ENCODE measurements at places on chromosomes 5 and 9.

- DNase-seq, result no peak
Observed at GRCh38 chr5:87398981-87399614, 13.6 kb downstream of the CCNH start.

DNA sequence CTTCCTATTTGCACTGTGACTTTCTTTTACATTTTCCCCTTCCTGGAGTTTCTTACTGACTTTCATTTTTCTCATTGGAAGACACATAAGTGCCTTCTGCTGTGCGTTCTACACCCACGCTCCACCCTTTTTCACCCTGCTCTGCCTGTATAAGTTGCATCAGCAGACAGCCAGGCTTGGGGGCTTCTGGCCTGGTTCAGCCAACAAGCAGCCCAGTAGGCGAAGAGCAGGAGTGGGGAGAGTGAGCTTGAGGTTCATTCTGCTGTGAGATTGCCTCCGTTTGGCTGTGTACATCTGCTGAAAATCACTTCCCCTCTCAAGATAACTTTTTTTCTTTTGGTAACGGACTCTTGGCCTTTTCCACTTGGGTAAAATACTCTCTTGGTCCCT lies 38.4 kb downstream of the RASGRF2 start:
- DNase-seq, result no peak

- no peak for DNase-seq
Observed at GRCh38 chr5:59766427-59767210, 126.9 kb downstream of the PDE4D start.

DNA sequence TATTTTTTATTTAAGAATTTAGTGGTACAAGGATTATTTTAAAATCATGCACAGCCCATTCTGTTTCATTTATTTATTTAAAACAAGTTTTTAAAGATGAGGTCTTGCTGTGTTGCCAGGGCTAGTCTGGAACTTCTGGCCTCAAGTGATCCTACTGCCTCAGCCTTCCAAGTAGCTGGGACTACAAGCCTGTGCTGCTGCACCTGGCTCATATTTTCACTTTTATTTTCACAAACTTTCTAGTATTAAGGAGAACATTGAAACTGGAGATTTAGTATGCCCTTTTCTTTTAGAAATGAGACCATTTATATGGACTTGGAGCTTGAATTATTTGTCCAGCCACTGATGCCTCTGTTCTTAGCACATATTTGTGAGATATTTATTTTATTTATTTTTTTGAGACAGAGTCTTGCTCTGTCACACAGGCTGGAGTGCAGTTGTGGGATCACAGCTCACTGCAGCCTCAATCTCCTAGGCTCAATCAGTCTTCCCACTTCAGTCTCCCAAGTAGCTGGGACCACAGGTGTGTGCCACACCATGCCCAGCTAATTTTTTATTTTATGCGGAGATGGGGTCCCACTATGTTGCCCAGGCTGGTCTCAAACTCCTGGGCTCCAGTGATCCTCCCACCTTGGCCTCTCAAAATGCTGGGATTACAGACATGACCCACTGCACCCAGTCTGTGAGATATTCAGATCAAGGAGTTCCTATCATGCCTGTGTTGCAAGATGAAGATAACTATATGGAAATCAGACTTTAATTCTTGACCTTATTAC lies 7.4 kb downstream of the DMXL1 start:
- no peak for DNase-seq

DNA sequence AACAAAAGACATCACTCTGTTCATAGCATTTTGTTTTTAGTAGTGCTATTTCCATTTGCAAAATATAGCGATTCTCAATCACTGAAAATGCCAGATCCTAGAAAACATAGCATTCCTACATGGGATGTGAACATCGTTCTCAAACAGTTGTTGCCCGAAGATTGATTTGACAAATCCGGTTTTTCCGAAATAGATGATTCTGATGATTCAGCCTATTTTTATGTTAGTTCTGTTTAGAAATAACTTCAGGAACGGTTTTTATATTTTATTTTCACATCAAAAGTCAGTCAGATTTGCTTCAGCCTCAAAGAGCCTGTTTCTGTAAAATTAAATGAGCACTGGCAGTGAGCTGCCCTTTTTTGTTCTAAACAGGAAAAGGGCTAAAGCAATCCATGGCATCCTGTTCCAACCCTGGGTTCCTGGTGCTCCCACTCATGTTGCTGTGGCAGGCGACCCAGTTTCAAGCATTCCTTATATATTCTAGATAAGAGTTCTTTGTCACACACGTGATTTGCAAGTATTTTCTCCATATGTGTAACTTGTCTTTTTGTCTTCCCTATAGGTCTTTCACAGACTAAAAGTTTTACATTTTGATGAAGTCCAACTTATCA lies 14.2 kb upstream of the PSIP1 start:
- no peak for DNase-seq

DNA sequence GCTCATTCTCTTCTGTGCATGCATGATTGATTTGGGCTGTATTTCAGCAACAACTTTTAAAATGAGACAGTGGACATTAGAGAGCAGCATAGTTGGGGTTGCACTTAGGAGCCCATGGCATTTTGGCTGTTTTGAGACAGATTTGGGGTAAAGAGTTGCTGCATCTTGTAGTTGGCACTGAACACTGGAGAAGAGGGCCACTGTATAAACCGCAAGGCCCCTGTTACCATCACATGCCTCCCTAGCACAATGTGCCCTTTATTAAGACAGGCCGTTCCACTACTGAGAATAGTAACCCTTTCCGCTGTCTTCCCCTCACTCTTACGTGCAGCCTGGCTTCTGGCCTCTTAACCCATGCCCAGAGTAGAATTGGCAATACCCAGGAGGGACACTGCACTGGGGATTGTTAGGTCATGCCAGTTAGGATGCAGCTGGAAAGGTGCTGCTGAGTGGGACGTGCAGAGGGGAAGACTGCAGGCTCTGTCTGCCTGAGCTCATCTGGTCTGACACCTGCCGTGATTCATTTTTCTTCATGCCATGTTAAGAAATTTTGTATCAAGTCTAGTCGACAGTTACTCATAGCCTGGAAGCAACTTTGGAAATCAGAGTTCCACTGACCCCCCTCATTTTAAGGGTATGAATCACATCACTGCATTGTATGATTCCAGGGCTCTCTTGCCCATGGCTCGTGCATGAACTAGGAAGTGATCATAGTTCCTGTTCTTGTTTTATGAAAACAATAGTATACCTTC lies 146.9 kb upstream of the DMRT1 start:
- DNase-seq, result no peak

Data from CD4-positive, alpha-beta T cell treated with Interleukin-21 for 1 hour (primary cell).